ENCODE measurements at places on chromosomes 2 and 18.

GRCh38 chr18:57640236-57640635 lies 18.6 kb upstream of the NARS1 start:
- no peak for DNase-seq

DNA sequence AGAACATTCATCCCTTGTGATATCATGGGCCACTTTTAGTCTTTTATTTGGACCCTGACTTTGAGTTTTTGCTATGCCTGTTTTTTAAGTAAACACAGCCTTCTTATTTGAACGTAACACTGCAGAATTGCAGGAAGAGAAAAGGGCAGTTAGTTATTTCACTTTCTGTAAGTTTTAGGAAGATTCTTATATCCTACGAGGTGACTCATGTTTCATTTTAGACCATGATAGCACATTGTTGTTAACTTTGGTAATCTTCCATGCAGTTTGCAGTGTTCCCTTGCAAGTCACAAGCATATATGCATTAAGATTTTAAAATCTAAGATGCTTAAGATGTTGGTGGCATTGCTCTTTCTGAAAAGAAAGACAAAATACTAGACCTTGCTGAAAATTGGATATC lies 128.6 kb upstream of the EPC2 start:
- DNase-seq, result peak; percentile 47

GRCh38 chr2:173410579-173410978 lies 55.9 kb downstream of the CDCA7 start:
- DNase-seq, result no peak

GRCh38 chr2:218217360-218218267 lies 625 bp downstream of the ARPC2 start:
- peak; percentile 73 for DNase-seq

DNA sequence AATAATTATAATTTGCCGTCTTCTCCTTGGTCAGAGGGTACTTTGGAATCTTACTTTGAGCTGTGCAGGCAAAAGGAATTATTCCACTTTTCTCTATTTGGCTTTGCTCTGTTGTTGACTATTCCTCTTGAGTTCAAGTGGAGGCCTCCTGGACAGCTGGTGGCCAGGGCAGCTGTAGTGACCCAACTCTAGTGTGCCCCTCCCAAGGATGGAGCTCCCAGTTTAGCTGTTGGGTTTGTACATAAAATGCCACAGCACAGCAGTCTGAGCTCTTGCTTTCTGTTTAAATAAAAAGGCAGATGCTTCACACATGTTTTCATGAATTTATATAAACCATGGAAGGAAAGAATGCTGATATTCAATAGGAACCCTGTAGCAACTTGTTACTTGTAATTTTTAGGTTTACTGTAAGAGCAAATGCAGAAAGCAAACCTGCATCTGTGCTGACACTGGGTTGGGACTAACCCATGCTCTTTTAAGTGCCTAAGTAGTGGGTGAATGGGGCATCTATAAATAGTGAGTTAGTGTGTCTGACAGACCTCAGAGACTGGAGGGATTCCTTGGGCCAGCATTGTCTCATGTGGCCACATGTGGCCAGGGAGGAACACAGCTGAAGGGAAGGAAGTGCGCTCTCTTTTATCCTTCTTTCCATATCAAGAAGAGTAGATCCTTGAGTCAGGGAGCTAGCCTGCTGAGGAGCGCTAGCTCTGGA lies 121.8 kb downstream of the FHOD3 start:
- DNase-seq, result no peak
